Activated CD8-positive, alpha-beta memory T cell treated with anti-CD3 and anti-CD28 coated beads for 24 hours (primary cell): ENCODE measurements at places on chromosomes 6 and 20.

DNA sequence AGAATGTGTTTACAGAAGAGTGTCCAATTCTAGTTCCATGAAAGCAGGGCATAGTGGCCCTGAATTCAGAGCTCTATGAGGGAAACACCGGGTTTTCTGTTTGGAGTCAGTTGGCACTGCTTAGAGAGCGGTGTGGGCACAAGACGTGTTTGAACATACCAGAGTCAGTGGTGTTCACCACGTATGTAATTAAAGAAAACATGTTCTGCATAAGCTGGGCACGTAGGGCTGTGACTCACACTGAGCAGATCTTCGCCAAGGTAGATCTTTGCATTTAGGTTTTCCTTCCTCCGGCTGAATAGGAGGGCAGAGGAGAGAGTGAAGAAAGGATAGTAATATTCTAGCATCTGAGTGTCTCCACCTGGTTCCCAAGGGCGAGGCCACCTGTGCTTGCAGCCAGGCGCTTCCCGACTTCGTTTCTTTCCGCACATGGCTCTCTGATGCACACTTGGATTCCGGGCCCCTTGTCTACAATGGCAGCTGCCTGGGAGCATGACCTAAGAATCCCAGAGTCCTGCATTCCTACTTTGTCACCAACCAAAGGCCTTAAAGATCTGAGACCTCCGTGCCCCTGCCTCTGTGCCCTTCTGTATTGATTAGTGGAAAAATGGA is 136.2 kb downstream of the ERMARD start:
- peak; percentile 28 for DNase-seq

DNA sequence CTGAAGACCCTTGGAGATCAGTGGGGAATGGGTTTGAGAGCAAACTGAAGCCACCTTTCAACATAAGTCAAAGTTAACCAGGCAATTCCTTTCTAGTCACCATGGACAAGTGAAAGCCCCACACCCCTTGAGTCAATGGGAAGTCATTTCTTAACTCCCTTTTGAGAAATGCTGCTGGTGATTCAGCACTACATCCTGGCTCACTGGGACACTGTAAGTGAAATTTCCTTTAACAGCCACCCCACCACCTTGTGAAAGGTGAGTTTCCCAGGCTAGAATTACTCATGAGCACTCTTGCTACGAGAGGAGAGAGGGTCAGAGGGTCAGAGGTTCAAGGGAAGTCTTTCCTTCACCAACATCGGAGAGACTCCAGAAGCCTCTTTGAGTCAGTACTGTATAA is 93.3 kb upstream of the MARCKS start:
- DNase-seq: no peak

GRCh38 chr20:22974354-22974753 is 60.8 kb upstream of the SSTR4 start:
- no peak for DNase-seq

- DNase-seq: no peak
These were observed 37.0 kb downstream of the EFHC1 start for GRCh38 chr6:52457096-52457495.

DNA sequence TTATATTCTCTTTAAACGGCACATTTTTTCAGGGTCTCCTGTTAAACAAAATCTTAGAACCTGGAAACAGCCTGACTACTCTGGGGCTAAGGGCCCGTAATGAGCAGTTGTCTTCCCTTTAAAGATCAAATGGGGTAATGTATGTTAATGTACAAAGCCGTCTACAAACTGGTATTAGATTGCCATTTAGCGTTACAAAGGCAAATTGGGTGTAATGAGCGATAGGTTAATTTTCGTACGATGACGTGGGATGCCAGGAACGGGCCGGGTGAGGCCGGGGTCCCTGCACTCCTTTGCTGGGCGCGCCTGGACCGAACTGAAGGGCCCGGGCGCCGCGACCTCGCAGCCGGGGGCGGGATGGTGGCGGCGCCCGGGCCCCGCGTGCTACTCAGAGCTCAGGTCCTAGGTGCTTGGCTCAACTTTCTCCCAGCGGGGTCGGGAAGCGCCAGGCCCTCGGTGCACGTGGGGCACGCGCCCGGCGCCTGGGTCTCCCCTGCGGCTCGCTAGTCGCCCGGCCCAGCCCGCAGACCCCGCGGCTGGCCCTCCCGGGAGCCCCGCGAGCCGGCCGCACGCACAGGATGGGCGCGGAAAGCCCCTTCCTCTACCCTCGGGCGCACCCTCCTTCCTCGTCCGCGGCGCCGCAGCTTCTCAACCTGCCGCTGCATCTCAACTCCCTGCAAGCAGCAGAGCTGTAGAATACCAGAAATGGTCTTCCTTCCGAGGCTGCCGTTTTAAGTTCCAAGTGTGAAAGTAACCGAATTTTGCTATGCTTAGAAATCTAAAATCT is 5.9 kb downstream of the NKX2-4 start:
- no peak for DNase-seq

DNA sequence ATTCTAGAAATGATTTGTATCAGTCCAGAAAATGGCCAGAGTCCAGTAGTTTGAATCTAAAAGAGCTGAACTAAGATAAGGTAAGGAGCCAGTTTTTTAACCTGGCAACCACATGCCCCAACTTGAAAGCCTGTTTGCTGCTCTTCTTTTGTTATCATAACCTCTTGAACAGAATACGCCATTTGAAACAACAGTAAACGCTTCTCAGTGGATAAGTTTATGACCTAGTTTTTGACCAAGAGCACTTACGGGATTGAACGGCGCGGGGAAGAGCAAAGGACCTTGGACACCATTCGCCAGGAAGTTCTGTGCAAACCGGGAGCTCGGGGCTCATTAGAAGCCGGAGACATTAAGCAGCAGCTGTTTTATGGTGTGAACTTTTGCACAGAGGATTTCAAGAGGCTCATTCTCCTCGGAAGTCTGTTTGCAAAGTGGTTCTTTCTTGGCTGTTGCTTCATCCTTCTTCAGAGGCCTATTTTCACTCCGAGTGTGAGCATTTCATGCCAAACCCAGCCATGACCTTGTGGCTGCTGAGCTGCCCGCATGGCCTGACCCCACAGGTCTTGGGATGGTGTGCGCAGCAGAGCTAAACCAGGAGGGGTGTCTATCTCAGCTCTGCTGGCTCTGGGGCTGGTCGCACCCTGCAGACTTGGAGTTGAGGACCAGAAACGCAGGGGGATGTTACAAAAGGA is 215.1 kb downstream of the SOX4 start:
- DNase-seq: no peak

GRCh38 chr6:100466410-100467128 is 1.8 kb upstream of the SIM1 start:
- no peak for DNase-seq

DNA sequence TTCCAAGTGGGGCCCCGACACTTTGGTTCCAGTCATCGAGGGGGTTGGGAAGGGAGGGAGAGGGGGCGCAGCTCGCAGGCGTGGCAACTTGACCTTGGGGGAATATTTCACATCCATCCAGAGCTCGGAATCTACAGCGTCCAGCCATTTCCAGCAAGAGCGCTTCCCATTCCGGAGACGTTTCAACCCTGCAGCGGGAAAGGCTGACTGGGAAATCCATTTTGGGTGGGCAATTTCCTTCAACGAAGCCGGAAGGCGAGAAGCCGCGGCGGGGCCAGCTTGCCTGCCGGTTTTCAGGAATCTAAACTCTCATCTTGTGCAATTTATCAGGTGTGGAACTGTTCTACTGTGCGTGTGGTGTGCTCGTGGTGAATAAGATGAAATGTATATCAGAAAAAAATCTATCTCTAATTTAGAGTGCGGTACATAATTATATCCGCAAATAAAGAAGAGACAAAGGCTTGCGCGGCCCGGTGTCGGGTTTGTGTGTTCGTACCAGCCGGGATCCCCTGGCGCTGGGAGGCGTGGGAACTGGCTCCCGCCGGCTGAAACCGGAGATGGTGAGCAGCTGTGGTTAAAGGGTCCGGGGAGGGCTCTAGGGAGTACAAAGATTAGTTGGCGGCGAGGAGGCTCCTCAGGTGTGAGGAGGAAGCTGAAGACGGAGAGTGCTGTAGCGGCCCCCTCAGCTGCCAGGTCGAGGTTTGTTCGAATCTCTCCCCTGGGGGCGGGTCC is 4.8 kb downstream of the SLC32A1 start:
- DNase-seq: peak; percentile 67

- no peak for DNase-seq
These were observed 118.9 kb upstream of the COL21A1 start for GRCh38 chr6:56366141-56366852.

- no peak for DNase-seq
These were observed 293.2 kb downstream of the QKI start for GRCh38 chr6:163707387-163708355.

DNA sequence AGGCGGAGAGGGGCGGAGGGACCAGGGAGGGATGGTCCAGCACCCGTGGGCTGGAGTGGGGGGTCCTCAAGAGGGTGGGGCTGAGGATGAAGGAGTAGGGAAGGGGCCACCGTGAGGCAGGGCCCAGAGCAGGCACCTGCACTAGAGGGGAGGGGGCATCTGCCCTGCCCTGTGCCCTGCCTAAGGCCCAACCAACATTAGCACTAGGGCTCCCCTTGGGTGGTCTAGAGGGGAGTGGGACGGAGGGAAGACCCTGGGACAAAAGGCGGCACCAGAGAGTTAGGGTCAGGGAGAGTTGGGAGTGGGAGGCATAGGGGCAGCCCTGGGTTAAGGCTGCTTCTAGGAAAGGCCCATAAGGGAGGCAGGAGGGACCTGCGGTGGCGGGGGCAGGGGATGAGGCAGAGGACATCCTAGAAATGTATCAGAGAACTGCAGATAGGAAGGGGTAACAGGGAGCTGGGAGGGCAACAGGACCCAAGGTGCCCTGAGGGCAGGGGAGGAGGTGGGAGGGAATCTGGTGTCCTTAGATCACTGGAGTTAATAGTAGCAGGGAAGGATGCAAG is 24.5 kb downstream of the HLA-F start:
- no peak for DNase-seq

- DNase-seq: no peak
These were observed 14.8 kb upstream of the NAA20 start for GRCh38 chr20:20002101-20002998.
